Hematopoietic multipotent progenitor cell (in vitro differentiated cells): ENCODE measurements at places on chromosomes 4 and X. TPM values are rescaled to one million over a fixed set of nuclear protein-coding genes. Genes with fewer than 3 reads are reported as not detected.
A peak's percentile ranks its signal among the peaks of the same experiment; 100 is the strongest.

DNA sequence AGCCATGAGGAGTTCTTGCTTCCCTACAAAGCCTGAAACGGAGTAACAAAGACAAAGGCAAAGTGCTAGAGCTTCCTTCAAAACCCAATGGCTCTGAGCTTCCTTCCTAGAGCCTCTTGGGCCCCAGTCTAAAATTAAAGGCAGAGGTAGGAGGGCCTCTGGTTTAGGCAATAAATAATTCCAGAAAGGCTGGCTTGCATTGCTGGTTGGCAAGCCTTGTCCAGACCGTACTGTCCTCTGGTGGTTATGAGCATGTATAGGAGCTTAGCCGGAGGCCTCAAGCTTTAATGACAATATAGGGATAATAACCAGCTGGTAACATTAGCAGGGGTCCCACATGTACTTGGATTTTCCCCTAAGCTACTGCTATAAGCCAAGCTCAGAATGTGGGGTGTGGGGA, 237.3 kb downstream of the AR start:
- DNase-seq, result no peak

- no peak for DNase-seq
These were observed 237.4 kb downstream of the CAMK2D start for GRCh38 chr4:113524096-113524495.

DNA sequence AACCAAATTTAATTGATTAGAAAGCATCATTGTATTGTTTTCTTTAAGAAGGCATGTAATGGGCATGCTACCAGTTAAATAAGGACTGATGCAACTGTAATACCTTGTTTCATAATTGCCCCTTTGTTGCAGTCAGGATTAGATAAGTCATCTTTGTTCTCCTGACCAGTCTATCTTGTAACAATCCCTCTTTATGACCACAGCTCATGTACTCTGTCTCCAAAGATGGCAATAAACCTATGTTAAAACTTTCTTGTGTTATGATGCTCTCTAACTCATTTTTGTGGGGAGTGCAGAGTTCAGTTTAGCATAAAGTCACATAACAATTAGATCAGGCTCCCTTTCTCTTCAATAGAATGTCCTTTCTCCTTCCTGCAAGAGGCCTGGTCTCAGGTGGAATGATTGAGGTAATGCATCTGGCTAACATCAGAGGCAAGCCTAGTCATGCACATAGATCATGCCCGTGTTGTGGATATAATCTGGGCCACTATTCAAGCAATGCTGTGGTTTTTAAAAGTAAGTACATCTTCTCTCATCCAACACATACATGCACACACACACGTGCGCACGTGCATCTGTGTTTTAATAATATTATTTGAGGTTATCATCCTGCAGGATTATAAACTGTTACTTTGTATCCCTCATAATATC, 45.6 kb downstream of the TMEM154 start:
- DNase-seq, result no peak

DNA sequence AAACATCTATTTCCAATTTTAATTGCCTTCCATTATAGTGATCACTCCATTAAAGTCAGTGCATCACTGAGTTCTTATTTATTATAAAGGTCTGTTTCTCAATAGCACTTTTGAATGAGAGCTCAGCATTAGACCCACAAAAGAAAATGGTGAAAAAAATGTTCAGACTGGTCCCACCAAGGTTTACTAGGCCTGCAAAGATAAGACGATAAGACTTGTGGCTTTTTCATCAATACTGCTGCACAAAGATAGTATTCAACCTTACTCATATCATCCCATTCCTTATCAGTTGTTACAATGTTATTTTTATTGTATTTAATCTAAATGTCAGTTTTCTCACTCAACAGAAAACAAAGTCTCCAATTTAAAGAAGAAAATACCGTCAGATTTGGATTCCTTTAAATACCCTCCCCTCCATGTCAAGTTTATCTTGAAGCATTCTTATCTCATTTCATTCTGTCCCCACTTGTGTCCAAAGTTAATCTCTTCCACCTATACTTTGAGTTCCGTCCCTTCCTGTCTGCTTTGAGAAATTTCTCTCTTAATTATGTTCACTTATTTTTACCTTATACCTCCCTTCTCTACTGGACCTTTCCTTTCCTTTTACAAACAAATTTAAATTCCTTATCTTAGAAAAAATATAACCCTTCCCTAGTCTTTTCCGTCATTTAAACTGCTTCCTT, 140.0 kb downstream of the GASK1B start:
- no peak for DNase-seq

- no peak for DNase-seq
These were observed 22.5 kb downstream of the PPA2 start for GRCh38 chr4:105451346-105451745.

The PPP1R2C gene
- total RNA-seq, result not detected

DNA sequence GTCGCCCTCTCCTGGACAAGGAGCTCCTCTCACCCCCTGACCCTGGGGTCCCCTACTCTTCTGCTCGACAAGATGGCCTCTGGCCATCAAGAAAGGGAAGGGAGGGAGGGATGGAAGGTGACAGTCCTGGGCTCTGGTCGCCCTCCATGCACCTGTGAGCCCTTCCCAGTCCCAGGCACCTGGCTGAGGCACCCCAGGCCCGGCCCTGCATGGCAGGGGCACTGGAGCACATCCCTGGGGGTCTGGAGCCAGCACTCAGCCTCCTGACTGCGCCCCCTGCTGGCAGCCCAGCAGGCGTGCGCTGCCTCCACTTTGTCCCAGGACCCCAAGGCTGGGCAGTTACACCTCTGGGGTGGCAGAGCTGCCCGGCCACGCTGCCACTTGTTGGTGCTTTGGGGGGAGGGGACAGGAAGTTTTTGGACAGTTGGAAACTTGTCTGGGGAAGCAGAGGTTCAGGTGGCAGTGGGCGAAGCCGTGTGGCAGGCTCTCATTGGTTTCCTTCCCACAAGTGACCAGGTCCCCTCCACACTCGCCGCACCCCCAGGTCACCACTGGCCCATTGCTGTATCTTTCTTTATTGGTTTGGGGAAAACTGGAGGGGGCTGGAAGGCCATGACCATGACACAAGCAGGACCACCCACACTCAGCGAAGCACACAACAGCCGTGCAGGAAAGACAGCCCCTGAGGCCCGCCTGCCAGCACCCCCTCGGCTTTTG, 4.3 kb downstream of the PNCK start:
- DNase-seq, result peak; percentile 37

The P2RY8 gene
- 114 TPM for total RNA-seq
